ENCODE measurements at places on chromosomes 3 and 15. TPM values are rescaled to one million over a fixed set of nuclear protein-coding genes. Genes with fewer than 3 reads are reported as not detected.
A peak's percentile ranks its signal among the peaks of the same experiment; 100 is the strongest.

DNA sequence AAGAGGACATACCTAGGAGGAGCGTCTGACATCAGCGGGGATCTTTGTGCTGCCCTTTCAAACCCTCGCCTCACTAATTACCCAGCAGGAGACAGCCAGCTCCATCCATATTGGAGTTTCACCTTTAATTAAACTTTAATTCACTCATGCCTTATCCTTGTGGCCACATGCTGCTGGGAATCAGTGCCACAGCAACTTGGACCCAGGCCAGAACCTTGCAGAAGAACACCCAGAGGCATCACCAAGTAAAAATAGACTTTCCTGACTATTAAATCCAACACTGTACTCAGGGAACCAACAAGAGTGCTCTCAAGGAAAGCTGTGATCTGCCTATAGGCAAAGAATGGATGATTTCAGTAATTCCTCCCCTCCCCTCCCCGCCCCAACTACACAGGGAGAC lies 23.9 kb downstream of the EIF1B start:
- no peak for DNase-seq

SEMA3F gene
- total RNA-seq: 6.6 TPM

RAB11A gene
- total RNA-seq: 247 TPM

MUC13 gene
- total RNA-seq: not detected

GRCh38 chr15:90412356-90413194 lies 24.5 kb downstream of the IQGAP1 start:
- DNase-seq: peak; percentile 89

HYKK gene
- 1.3 TPM for total RNA-seq

AADACL2 gene
- not detected for total RNA-seq

GRCh38 chr3:58366699-58367098 lies 34.0 kb downstream of the PXK start:
- peak; percentile 58 for DNase-seq

KCNAB1 gene
- 0.72 TPM for total RNA-seq

DNA sequence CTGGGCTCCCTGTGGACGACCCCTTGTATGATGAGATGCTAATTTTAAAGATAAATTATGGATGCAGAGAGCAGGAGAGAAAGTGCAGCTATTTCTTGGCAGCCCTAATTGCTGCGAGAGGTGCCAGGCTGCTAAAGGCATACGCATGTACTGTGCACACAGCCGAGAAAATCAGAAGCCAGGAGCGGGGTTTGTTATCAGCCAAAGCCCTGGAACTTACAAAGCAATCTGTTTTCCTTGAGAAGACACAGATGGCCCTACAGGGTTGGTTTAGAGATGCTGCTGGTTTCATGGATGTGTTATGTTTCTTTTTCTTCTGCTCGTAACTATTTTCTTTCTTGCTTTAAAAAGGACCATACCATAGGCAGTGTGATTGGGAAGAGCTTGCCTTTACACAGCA lies 11.7 kb upstream of the CCK start:
- DNase-seq: no peak

SFMBT1 gene
- 5.5 TPM for total RNA-seq

- DNase-seq: no peak
Observed at GRCh38 chr3:20043396-20043795, 3.1 kb downstream of the KAT2B start.

MEX3B gene
- 18.7 TPM for total RNA-seq

DNA sequence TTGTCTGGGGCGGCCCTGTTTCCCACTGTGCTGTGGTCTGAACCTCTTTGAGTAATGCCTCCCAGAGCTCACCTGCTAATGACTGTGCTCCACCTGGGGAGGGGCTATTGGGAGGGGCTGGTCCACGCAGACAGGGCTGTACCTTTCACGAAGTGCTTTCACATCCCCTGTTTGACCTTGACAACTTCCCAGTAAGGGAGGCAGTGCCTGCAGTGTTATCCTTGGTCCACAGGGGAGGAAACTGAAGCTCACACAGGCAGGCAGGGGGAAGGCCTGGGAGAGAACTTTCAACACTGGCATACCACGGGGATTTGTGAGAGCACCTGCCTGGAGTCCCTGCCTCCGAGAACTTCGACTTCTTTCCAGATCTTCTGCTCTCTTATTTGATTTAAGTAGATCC lies 91.2 kb downstream of the CACNA1D start:
- DNase-seq: no peak

GRCh38 chr15:74144153-74144775 lies 13.9 kb downstream of the ISLR2 start:
- no peak for DNase-seq

GALNT15 gene
- total RNA-seq: 0.95 TPM

DNA sequence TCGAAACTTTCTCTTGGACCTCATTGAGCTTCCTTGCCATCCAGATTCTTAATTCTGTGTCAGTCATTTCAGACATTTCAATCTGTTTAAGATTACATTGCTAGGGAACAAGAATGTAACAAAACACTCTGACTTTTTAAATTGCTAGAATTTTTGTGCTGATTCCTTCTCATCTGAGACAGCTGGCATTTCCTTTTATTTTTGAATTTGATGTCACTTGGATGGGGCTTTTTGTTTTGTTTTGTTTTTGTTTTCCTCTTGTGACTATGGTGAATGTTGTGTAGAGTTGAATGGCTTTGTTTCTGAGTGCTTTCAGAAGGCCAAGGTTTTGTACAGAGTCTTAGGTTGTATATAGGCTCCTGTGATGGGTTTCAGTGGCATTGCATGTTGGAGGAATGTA lies 1129.3 kb downstream of the NAALADL2 start:
- no peak for DNase-seq

LAMB2 gene
- 344 TPM for total RNA-seq

GRCh38 chr15:35746121-35746520 lies 200.2 kb upstream of the DPH6 start:
- DNase-seq: peak; percentile 77

TMEM212 gene
- total RNA-seq: not detected

- DNase-seq: no peak
Observed at GRCh38 chr3:28295898-28296490, 52.5 kb upstream of the ZCWPW2 start.
